Stimulated activated CD4-positive, alpha-beta T cell treated with anti-CD3 and anti-CD28 coated beads, Interleukin-15, amount 100 ng/mL, for 1 hour (primary cell): ENCODE measurements at places on chromosomes 16 and 17.
A peak's percentile ranks its signal among the peaks of the same experiment; 100 is the strongest.

- no peak for DNase-seq
Observed at GRCh38 chr16:54165174-54165911, 121.2 kb downstream of the IRX3 start.

DNA sequence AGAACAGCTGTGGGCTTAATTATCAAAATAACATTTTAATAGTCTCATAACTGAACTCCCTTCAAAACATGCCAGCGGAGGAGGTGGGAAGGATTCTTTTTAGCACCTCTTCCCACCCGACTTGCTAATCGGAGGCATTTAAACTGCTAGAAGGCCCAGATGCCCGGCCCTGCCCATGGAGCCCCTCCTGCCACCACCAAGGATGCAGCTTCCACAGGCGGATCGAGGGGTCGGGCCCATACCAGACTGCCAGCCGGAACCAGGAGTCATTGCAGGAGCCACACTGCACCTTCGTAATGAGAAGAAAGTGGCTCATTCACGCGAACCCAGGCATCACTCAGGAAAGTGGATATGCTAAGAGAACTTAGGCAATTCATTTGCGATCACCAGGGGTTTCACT, 201.2 kb downstream of the C16orf78 start:
- DNase-seq, result no peak

GRCh38 chr17:34527136-34527907, 52.1 kb upstream of the TMEM132E start:
- no peak for DNase-seq

DNA sequence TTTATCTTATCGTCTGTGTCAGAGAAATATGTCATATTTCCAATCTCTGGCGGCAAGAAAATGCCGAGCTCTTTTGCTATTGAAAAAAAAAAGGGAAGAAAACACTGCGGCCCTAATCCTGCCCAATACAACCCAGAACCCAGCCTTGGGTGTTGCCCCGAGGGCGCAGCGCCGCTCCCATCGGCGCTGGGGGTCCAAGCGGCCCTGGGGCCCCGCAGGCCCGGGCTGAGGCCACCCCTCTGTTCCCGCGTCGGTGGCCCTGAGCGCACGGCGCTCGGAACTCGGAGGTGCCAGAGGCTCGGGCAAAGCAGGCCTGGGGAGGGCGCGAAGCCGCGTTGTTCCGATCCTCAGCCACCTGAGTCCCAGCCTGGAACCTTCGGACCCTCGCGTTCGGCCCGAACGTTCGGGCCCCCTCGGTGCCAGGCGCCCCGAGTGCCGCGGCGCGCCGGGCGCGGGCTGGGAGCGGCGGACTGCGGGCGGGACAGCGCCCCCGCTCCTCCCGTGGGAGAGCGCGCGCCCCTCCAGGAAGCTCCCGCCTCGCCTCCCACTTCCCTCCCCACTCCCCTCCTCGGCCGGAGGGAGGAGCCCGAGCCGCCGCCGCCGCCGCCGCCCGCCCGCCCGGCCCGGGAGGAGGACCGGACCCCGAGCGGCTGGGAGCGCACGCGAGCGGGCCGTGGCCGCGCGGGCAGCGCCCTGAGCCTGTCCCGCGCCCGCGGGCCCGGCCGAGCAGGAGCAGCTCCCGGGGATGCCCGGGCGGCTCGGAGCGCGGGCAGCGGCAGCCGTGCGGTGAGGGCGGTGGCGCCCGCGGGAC, at the start of gene CPNE2:
Gene CPNE2, plus strand, starts transcription at position 609 of the 811 bp plus-strand sequence. CDS start 18,160 bp downstream, outside the sequence.
- DNase-seq, result peak; percentile 18

- DNase-seq, result no peak
Observed at GRCh38 chr17:36777118-36777517, 160.2 kb upstream of the LHX1 start.

GRCh38 chr17:28550858-28551257, 1.6 kb downstream of the UNC119 start:
- DNase-seq, result no peak

- DNase-seq, result no peak
Observed at GRCh38 chr17:29870836-29871465, 59.1 kb downstream of the SSH2 start.

GRCh38 chr16:8634991-8635736, 13.7 kb downstream of the METTL22 start:
- DNase-seq, result no peak

- no peak for DNase-seq
Observed at GRCh38 chr16:58933186-58933585, 199.1 kb upstream of the GOT2 start.

DNA sequence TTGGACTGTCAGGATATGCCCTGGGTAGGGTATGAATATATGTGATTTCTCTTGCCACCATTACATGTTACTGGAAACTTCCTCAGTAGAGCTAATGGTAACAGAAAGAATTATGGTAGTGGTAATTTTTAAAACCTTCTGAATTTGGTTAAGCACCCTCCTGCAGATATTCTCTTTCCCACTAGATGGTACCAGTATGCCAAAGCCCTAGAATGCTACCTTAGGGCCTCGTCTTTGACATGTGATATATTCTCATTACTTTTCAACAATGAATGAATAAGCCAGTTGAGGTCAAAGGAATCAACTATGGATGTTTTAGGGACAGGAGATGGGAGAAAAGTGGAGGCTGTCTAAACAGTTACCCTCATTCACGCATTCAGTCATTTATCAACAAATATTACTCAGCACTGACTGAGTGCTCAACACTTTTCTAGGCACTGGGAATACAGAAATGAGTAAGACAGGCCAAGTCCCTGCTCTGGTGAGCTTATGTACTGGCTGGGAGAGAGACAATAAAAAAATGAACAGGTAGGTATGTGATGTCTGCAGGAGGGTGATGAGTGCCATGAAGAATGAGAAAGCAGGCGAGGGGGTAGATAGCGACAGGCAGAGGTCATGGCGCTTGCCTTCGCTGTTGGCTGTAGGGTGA, 14.7 kb downstream of the CDH13 start:
- no peak for DNase-seq

- DNase-seq, result no peak
Observed at GRCh38 chr16:84281074-84281473, 13.6 kb upstream of the WFDC1 start.
